NCI-H1417 (cell line): ENCODE measurements at places on chromosomes 2 and 18.

DNA sequence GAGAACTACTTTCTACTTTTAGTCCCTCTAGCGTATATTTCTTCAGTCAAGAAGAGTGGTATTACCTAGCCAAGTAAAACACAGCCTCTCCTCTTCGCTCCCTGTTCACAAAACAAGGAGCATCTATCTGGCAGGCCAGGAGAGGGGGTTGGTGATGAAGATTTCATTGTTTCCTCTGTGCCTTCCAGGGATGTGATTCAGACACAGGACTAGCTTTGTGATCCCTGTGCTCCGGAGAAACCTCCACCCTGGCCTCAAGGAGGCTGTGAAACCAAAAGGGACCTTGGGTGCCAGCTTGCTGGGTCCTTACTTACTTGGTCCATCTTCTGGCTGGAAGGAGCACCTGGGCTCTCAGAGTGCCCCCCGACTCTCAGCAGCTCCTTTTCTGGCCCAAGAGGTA is 5.7 kb downstream of the RHOB start:
- DNase-seq: no peak

GRCh38 chr2:203802342-203803052 is 65.1 kb upstream of the CTLA4 start:
- no peak for DNase-seq

DNA sequence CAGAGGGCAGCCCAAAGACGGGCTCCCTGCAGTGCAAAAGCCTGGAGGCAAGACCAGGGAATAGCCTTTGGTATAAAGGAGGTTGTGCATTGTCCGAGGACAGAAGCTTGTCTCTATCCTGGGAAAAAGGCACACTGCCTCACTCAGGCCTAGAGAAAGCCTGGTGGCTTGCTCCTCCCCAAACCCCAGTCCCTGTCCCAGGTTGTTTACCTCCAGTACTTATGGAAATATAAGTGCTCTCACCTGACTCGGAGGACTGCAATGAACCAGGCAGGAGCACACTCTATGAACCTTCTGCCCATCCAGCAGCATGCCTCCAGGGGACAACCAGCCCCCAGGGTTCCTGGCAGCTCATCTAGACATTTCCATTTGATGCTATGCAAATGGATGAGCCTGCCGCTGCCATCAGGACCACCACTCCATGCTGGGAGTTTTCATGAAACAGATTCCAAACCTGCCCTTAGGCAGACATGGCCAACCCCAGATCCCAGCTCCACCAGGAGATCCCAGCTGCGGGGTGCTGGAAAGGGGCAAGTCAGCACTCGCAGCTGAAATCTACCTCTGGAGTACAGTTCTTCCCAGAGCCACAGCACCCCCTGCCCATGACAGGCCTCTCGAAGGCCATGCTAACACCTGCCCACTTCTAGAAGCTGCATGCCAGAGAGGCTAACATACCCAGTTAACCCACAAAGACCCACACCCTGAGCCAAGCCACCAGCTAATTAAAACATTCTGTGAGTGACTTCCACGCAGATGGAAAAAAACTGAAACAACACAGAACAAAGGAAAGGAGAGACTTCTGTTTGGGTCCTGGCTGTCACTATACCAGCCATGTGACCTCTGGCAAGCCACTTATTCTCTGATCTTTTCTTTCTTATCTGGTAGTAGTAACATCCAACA is 101.7 kb downstream of the TTC32 start:
- DNase-seq: peak; percentile 26

GRCh38 chr2:1132328-1132969 is 181.8 kb downstream of the SNTG2 start:
- no peak for DNase-seq

GRCh38 chr18:31233621-31234275 is 71.1 kb upstream of the DSC1 start:
- DNase-seq: no peak

DNA sequence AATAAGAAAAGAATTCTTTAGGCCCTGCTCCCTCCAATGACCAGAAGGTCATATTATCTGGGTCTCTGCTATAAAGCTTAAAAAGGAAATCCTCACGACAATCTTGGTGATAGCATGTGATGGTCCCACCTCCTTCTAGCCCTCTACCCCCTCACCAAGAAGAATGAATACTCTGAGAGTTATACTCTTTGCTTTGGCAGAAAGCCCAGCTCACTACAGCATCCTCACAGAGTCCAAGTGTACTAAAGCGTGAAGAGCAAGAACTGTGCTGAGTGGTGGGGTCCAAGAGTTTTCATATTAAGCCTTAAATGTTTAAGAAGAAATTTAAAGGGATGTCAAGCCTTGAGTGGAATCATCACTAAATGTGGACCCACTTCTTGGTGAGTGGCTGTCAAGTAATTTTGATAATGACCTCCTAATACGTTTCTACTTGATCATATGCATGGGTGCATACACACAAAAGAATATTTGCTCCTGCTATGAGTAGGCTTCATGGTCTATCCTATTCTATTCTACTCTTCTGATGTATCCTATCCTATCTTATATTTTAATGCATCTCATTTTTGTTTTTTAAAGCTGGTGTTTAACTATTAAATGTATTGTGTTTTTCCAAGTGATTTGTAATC is 16.5 kb upstream of the SERPINB7 start:
- DNase-seq: peak; percentile 5

DNA sequence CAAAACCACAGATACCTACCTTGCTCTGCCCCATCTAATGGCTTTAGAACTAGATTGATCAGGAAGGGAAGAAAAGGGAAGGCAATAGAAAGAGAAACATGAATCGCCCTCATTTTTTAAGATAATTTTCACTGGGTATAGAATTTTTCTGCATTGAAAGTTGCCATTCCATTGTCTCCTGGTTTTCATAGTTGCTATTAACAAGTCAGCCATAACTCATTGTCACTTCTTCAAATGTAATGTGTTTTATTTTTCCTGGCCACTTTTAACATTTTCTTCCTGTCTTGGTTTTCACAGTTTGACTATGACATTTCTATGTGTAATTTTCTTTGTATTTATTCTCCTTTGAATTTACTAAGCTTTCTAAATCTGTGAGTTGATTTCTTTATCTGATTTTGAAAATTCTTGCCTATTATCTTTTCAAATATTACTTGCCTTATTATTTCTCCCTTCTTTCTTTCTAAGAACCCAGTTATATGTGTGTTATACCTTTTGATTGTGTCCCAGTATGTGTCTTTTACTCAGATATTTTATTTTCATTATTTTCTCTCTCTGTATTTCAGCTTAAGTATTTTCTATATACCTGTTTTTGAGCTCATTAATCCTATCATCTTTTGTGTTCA is 85.5 kb upstream of the GLI2 start:
- peak; percentile 0 for DNase-seq

DNA sequence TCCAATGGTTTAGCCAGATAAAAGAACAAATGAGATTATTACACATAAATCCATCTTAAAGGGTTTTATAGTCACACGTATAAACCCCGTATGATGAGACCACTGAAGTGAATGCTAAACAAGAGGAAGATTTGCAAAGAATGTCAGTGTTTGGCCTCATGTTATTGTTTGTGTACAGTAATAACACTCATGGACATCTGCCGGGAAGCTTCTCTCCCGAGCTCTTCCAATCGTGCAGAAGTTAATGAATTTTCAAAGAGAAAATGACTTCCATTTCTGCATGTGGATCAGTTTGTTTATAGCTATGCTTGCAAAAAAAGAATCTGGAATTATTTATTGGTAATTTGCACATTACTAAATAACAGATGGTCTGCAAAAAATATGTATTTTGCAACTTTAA is 88.5 kb upstream of the APCDD1 start:
- no peak for DNase-seq

DNA sequence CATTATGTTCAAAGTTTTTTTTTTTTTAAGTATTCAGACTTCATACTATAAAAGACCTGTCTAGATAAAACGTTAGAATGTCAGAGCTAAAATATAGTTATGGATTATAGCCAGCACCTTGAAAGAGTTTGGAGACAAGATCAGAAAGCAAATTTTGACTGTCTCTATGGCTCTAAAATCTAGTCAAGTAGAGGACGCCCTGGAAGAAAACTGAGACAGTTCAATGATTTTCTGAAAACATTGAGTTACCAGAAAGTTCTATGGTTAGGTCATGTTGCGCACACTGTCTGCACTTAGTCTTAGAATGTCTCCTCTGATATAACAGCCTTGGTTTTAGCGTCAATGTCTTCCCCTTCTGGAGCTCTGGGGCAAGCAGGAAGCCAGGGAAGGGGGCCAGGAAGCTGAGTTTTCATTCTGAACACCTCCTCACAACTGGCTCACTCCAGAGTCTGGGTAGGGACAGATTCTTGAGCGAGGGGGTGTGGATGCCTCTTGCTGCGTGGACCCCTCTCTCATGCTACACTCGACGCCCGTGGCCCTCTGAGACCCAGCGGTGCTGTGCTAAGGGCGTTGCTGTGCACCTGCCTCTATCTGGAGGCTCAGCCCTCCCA is 99.5 kb downstream of the RNF144A start:
- DNase-seq: no peak

GRCh38 chr2:64230540-64230939 is 86.3 kb upstream of the PELI1 start:
- no peak for DNase-seq

DNA sequence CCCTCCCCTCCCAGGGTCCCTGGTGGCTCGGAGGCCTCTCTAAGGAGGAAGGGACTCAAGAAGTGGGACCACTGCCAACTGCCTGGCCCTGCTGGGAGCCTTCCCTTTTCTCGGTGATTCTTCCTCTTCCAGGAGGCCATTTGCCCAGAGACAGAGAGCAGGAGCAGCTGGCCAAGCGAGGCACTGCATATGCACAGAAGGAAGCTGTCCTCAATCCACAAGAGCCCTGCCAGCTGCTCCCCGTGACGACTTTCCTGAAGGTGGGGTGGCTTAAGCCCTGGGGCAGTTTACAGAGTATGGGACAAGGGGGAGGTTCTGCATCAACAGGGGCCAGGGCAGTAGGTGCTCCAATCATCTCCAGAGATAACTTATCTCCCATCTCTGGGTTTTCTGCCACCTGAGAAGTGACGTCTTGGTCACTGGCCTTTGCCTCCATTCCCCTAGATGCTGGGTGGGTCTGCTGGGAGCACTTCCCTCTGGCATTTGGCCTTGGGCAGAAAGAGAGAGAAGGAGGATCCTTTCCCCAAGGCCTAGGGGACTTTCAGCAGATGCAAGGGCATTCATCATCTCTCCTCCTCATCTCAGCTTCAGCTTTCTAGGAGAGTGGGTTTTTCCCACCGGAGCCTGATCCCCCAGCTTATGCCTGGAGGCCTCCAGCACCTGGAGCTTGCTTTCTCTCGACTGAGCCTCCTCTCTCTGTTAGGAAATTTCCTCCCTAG is 28.5 kb downstream of the CIB4 start:
- peak; percentile 37 for DNase-seq

- peak; percentile 90 for DNase-seq
Observed at GRCh38 chr2:70767699-70768589, at the start of gene ADD2. ADD2 (minus strand) TSS chr2:70768200; CDS start chr2:70706408, 61,792 bp downstream.

GRCh38 chr18:79805211-79805887 is 7.6 kb downstream of the KCNG2 start:
- no peak for DNase-seq

DNA sequence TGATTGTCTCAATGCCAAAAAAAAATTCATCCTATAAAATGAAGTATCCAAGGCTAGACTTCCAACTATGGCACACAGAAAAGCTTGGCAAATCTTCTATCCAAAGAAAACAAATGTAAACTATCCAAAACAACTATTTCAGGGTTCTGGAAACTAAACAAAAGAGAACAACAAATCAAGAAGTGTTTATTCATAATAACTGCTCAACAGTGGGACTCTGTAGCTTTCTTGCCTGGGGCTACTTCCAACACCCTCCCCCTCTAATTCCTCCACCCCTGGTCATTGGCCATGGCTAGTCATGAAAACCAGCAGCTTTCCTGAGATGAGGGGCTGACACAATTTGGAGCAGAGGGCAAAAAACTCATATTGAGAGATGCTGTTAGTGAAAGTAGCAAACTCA is 107.0 kb downstream of the EXOC6B start:
- no peak for DNase-seq
